LHCN-M2 (cell line): ENCODE measurements at places on chromosomes 13 and 19. TPM values are rescaled to one million over a fixed set of nuclear protein-coding genes. Genes with fewer than 3 reads are reported as not detected.

The PBX4 gene
- total RNA-seq: 0.69 and 1.1 TPM in 2 replicates

The ELANE gene
- 0.11 TPM in 1 of 2 replicates, not detected in the other for total RNA-seq

- no peak for DNase-seq
Observed at GRCh38 chr13:24250376-24251057, 58.9 kb upstream of the C1QTNF9 start.

GRCh38 chr13:112795277-112795676, 105.4 kb downstream of the ATP11A start:
- DNase-seq: no peak

GRCh38 chr19:46449228-46449627, 20.5 kb upstream of the PNMA8C start:
- DNase-seq: no peak

- DNase-seq: no peak
Observed at GRCh38 chr19:50252111-50252886, 48.9 kb downstream of the MYH14 start.
